ENCODE measurements at places on chromosomes 7 and 10.
A peak's percentile ranks its signal among the peaks of the same experiment; 100 is the strongest.

DNA sequence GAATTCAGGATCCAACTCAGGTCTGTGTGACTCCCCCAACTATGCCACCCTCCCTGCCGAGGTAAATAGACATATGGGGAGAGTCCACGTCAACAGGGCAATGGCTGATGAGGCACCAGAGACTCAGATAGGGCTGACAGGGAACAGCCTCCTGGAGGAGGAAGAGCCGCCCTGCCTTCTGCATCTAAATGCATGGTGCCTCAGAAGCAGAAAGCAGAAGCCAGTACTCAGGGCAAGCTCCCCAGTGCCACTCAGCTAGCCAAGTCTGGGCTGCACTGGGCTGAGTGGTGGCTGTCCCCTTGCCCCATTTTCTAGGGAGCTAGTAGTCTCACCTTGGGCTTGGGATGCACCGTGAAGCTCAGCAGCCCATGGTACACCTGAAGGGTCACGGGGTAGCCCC, 11.0 kb downstream of the RRP12 start:
- DNase-seq = no peak

DNA sequence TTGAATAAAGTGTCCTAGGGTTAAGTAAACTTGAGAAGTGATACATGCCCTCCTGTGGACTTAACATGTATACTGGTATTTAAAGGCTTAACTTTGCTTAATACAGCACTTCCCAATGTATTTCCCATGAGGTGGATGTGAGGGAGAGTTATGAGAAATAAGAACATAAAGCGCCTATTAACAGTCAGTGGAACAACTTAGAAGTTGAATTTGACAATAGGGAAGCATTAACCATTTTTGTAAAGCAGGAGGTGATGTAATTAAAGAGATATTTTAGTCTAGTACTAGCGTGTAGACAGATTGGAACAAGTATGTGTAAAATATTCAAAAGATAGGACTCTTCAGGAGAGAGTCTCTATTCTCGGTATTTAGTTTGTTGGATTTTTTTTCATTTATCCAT, 322.4 kb downstream of the GPR158 start:
- DNase-seq = no peak

DNA sequence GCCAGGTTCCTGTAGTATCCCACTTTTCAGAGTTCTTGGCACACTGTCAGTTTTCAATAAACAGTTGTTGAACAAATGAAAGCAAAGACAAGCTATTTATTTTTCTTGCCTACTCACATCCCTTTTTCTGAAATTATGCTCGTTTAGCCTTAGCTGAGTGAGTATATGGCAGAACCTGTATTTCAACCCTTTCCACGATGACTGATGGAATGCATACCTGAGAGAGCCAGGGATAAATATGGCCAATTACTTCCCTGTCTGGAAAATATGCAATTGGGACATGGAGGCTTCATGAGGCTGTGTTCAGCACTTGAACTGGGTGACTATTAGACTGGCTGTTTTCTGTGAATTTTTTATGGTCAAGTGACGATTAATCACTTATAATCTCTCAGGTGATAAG, 144.5 kb upstream of the POT1 start:
- no peak for DNase-seq

GRCh38 chr10:5589661-5590511, 65.1 kb downstream of the CALML3 start:
- no peak for DNase-seq

GRCh38 chr7:155356323-155357105, 58.8 kb downstream of the INSIG1 start:
- peak; percentile 76 for DNase-seq

GRCh38 chr10:61124756-61125530, 181.0 kb upstream of the RHOBTB1 start:
- DNase-seq = no peak

DNA sequence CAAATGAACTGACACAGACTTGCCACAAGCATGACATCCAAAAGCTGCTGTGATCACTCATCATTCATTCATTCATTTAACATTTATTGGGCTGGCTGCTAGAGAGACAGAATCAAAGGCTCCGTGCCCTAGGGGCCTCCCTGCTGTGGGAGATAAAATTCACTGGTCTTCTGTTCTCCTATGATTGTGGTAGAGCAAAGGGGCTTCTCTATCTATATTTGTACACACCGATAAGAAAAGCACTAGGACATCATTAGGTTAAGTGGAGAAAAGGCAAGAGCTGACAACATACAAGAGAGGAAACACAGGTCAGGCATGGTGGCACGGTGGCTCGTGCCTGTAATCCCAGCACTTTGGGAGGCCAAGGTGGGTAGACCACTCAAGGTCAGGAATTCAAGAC, 847.0 kb downstream of the TYW1 start:
- no peak for DNase-seq
